Left renal cortex interstitium (tissue), 4 donors: ENCODE measurements at places on chromosomes 11 and 22.
A peak's percentile ranks its signal among the peaks of the same experiment; 100 is the strongest.

GRCh38 chr22:20807315-20807752 lies 33.4 kb downstream of the SERPIND1 start:
- DNase-seq = no peak

- no peak for DNase-seq
Observed at GRCh38 chr22:23763954-23764353, 1.2 kb downstream of the C22orf15 start.

- DNase-seq = no peak
Observed at GRCh38 chr11:59180907-59181306, 9.0 kb downstream of the DTX4 start.

- DNase-seq = no peak
Observed at GRCh38 chr11:47488111-47488510, 39.2 kb upstream of the RAPSN start.

- no peak for DNase-seq
Observed at GRCh38 chr11:31118566-31118965, 251.0 kb downstream of the DCDC1 start.

GRCh38 chr22:46450931-46451561 lies 86.4 kb downstream of the CELSR1 start:
- no peak for DNase-seq

GRCh38 chr11:111795334-111795985 lies 29.3 kb upstream of the PPP2R1B start:
- DNase-seq = no peak

- DNase-seq = no peak
Observed at GRCh38 chr11:15692739-15693138, 578.0 kb downstream of the INSC start.

DNA sequence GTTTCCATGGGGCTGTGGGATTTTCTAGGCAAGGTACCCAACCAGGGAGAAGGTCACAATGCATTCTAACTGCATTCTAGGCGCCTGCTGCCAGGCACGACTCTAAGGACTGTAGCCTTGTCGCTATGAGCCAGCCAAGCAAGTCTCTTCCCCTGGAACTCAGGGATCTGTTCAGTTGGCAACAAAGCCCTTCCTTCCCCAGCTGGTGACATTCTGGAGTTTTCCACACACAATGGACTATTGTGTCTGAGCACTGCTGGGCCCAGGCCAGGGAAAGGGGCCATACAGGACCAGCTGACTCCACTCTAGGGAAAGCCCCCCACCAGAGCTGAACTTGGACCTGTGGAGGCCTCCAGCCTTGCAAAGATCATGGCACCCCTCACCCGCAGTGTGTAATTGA lies 116.8 kb downstream of the RRAS2 start:
- no peak for DNase-seq

GRCh38 chr11:116536416-116536815 lies 236.4 kb downstream of the BUD13 start:
- DNase-seq = no peak

GRCh38 chr11:19089421-19089820 lies 27.5 kb upstream of the ZDHHC13 start:
- no peak for DNase-seq

- DNase-seq = no peak
Observed at GRCh38 chr11:110818032-110818687, 105.9 kb upstream of the ARHGAP20 start.

GRCh38 chr11:65261591-65262380 lies at the start of gene POLA2:
POLA2 (plus strand) TSS chr11:65261962; CDS start chr11:65262293, 331 bp downstream.
- DNase-seq = peak; percentile 96

GRCh38 chr11:64207256-64208085 lies 950 bp downstream of the FERMT3 start:
- no peak for DNase-seq

- no peak for DNase-seq
Observed at GRCh38 chr11:92495107-92495793, 270.6 kb downstream of the FAT3 start.

- no peak for DNase-seq
Observed at GRCh38 chr11:73196576-73196975, 21.5 kb upstream of the P2RY2 start.

DNA sequence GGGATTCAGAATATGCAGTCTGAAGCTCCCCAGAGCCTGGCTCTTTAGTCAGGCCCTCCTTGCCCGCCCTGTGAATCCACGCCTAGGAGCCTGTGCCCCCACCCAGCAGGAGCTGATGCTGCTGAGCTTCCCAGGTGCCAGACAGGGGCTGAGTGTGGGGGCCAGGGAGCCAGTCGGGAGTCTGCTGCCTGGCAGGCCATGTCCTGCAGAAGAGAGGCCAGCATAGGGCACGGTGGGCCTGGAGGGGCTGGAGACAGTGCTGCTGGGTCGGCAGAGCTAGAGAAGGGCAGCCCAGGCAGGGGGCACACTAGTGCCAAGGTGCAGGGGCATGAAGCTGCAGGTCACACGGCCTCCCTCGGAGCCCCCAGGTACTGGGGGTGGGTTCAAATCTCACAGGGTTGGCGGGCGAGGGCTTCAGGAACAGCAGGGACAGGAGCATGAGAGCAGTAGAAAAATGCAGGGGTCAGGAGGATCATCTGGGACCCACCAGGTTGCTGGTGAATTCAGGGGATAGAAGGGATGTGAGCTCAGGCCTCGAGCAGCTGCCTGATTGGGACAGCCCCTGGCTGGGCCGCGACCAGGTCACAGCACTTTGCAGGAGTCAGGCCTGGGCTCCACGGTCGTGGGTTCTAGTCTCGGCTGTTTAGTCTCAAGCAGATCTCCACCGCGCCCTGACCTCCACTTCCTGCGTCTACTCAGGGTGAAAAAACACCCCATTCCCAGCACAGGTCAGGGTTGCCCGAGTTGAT lies 4.1 kb upstream of the SEPTIN5 start:
- DNase-seq = no peak

GRCh38 chr11:116314006-116314405 lies 458.8 kb downstream of the BUD13 start:
- DNase-seq = no peak

- no peak for DNase-seq
Observed at GRCh38 chr11:15519124-15519791, 404.5 kb downstream of the INSC start.

DNA sequence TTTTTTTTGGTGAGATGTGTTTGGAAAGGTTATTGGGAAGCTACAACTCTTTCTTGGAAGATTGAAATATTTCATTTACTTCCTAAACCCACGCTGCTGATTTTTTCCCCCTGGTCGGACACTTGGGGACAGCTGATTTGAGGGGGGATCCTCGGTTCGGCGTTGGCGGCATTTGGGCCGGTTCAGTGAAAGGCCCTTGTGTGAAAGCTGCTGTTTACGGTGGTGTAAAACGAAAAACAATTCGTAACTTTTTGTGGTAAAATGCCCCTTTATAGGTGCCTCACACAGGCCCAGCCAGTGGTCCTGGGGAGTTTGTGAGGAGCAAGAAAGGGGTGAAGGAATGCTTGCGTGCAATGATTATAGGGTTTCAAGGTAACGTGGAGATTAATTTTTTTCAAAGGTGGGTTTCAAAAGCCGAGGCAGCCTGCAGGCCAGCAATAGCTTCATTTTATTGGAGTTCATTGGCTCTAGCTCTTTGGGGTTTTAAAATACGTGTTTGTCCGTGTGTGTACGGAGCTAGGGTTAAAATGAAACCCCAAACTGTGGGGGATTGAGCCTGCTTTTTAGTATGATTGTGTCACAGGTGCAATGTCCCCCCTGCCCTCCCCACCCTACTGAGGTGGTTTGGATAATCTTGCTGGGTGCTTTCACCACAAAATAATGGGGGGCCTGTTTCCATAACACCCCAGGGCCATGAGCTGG lies 77.2 kb upstream of the PPARA start:
- DNase-seq = no peak

- DNase-seq = no peak
Observed at GRCh38 chr22:44561139-44561840, 63.3 kb upstream of the RTL6 start.

DNA sequence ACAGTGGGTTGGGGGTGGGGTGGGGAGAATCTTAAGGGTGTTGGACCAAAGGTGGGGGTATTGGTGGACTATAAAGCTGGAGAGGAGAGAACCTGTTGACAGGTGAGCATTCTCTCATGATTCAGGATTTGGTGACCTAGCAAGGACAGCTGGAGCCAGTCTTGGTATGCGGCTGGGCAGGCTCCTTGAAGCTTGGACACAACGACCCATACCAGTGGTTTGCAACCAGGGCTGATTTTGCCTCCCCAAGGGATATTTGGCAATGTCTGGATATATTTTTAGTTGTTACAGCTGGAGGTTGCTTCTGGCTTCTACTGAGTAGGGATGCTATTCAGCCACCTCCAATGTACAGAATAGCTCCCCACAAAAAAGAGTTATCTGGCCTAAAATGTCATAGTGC lies 5.6 kb downstream of the EXT2 start:
- no peak for DNase-seq

DNA sequence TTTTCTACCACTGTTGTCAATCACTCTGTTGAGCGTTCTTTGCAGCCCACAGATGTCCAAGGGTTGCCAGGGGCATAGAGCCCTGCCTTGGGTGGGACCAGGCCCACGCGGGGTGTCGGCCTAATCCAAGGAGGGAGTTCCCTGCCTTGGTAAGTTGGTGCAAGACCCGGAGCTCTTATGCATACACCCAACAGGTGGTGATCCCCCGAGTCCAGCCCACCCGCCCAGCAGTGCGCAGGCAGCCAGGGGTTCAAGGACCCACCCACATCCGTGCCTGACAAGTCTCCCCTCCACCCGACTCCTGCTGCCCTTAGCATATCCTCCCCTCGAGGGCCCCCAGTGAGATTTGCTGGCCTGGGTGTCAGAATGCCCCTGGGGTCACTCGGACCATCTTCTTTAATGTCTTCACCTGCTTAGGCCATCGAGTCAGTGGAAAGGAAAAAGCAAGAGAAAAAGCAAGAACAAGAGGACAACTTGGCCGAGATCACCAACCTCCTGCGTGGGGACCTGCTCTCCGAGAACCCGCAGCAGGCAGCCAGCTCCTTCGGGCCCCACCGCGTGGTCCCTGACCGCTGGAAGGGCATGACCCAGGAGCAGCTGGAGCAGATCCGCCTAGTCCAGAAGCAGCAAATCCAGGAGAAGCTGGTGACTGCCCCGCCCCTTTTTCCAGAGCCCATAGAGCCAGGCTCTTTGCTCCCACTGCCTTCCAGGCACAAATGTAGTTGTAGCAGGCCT lies 12.2 kb downstream of the RIBC2 start:
- no peak for DNase-seq

- DNase-seq = no peak
Observed at GRCh38 chr11:124759266-124760204, 2.6 kb downstream of the ESAM start.

DNA sequence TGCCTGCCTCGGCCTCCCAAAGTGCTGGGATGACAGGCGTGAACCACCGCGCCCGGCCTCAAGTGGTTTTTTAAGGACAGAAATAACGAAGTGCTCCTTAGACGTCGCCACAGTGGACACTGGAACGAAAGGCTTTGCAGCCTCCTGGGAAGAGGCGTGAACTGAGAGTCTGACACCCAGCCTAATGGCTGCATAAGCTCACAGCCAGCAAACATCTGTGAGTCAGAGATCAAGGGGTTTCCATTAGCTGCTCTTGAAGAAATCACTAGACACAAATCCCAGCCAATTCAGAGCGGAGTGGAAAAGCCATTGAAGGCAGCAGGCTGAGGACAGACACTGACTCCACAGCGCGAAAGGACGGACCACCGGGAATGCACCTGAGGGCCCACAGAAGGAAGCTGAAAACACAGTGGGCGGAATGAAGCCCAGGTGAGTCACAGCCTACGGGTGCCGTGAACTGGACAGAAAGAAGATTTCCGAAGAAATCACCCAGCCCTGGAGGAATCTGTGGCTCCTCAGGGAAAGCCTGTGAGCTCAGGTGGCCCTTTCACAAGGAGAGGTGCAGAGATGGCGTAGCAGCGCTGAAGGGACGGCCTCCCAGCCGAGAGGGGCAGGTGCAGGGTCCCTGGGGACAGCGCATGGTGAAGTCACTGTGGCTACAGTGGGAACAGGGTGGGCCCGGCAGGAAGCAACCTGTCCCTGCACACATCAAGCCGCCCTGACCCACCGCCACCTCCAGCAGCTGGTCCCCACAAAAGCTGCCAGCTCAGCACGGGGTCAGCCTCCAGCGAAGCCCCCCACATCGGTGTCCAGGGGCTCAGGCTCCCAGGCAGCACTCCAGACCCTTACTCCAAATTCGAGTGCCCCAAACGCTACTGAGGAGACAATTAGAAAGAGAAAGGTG lies 11.6 kb downstream of the LMNTD2 start:
- DNase-seq = no peak

DNA sequence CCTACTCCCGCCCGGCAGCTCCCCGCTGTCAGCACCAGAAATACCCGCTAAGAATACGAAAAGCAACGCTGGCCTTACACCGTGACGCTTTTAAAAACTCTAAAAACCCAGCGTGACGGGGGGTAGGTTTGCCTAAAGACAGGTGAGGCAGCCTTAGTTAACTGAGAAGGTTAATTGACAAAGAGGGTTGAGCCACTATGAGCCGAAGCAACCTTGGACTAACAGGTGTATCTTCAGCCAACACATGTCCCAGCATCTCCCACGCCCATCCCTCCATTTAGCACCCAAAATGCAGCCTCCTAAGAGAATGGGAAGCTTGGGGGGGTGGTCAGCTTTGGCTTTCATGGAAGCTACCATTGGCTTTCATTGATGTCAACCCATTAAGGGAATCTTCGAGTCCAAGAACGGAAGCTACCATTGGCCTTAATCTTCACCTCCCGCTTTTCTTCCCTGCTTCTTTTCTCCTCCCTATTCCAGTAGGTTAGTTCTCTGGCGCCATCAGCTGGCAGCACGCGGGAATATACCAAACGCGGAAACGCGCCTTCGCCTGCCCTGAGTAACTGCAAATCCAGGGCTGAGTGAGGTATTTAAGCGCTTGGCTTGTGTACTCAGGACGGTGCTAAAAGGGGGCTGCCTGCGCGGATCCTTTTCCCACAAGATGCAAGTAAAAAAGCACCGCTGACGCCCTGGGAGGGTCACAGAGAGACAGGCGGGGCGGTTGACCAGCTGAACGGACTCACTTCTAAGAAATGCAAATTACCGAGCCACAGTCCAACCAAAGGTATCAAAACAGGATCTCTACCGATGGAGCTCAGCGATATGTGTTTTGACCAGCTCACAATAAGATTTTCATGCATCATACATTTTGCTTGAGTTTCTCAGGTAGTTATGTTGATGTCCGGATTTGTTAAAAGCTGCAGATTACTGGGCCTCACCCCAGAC lies 38.5 kb upstream of the GLYATL1 start:
- peak; percentile 62 for DNase-seq
